GM23338 (cell line): ENCODE measurements at places on chromosomes 12 and 14. TPM values are rescaled to one million over a fixed set of nuclear protein-coding genes. Genes with fewer than 3 reads are reported as not detected.
A peak's percentile ranks its signal among the peaks of the same experiment; 100 is the strongest.

The DLK1 gene
- 0.54 and 1.1 TPM in 2 replicates for total RNA-seq

The PAX9 gene
- total RNA-seq = not detected in 2 replicates

The RTRAF gene
- 150 and 184 TPM in 2 replicates for total RNA-seq

GRCh38 chr14:60722357-60723115 is 1.6 kb downstream of the SIX4 start:
- H3K4me3 ChIP-seq = peak overlapping the region; percentile 97
- peak; percentile 88 for DNase-seq

DNA sequence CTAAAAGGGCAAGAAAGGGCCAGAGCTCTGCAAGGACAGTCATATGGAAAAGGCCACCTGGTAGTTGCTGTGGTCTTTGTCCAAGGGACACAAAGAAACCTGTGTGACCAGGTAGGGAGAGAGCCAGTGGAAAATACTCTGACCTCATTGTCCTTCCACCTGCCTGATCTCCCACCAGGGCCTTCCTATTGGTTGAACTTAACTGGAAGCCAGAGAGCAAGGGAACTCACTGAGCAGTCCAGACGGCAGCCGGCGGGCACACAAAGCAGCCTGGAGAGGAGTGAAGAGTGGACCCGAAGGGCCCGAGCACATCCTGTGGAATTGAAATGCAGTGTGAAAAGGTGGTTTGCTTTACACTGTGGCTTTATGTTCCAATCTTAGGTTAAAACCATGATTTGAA is 120.7 kb downstream of the SLC25A21 start:
- H3K36me3 ChIP-seq = no peaks in the 10 kb centered on the region
- H3K27ac ChIP-seq = no peak overlapping the region
- DNase-seq = peak; percentile 22
- H3K4me1 ChIP-seq = peaks cover 6% of the 10 kb centered on the region; the same call in 1 of the 2 replicates
- no peak overlapping the region for H3K4me3 ChIP-seq

DNA sequence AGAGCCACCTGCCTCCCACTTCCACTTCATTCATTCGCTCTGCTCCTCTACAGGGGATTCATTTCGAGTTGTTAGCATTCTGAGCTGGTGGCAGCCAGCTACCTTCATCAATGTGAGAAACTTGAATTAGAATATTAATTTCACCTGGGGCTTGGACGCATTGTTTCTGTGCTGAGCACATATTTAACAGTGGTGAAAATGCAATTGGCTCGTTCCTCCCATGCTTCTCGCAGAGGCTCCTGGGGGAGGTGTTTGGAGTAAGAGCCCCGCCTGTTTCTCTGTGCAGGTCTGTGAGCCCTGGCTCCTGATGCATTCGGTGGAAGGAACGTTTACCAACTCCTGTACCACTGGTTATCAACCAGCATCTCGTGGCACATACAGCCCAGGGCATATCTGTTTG is 141.5 kb downstream of the AACS start:
- no peak overlapping the region for H3K4me3 ChIP-seq
- H3K36me3 ChIP-seq = no peaks in the 10 kb centered on the region
- no peaks in the 10 kb centered on the region for H3K27me3 ChIP-seq
- H3K27ac ChIP-seq = no peak overlapping the region
- DNase-seq = no peak
- H3K4me1 ChIP-seq = peaks cover 44% of the 10 kb centered on the region

- H3K27me3 ChIP-seq = no peaks in the 10 kb centered on the region
- no peaks in the 10 kb centered on the region for H3K36me3 ChIP-seq
- no peak overlapping the region for H3K4me3 ChIP-seq
- no peaks in the 10 kb centered on the region for H3K4me1 ChIP-seq
- no peak for DNase-seq
Measured at GRCh38 chr12:133165776-133166175, 15.5 kb upstream of the ZNF268 start.

GRCh38 chr14:38329246-38329645 is 73.4 kb upstream of the CLEC14A start:
- no peak overlapping the region for H3K4me3 ChIP-seq
- H3K4me1 ChIP-seq = peaks cover 7% of the 10 kb centered on the region; the same call in 1 of the 2 replicates
- H3K27me3 ChIP-seq = no peaks in the 10 kb centered on the region
- no peaks in the 10 kb centered on the region for H3K36me3 ChIP-seq

DNA sequence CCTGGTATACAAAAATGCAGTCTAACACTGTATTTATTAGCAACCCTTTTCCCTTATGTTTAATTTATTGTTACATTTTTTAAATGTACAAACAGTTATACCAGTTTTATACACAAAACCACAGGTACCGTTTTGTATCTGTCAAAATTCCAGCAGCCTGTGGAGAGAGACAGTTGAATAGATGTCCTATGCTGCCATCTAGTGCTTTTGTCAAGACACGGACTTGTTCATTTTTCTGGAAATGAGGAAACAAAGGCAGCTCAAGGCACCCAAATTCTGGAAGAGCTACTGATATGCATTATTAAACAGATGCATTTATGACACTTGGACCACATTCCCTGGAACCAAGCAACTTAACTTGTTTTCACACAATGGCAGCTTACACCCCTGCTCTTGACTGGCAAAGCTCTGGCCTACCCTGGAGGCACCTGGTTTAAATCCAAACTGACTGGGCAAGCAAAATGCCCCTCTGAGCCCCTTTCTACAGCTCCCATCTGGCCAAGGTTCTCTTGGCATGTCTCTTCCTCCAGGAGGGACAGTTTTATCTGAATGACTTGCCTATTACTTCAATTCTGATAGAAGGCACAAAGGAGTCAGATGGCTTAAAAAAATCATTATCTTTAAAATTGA is 286.9 kb upstream of the PRKD1 start:
- no peaks in the 10 kb centered on the region for H3K36me3 ChIP-seq
- H3K27ac ChIP-seq = no peak overlapping the region
- no peak overlapping the region for H3K4me3 ChIP-seq

GRCh38 chr12:101076921-101077320 is 133.1 kb downstream of the SLC5A8 start:
- no peaks in the 10 kb centered on the region for H3K36me3 ChIP-seq
- no peak overlapping the region for H3K4me3 ChIP-seq
- no peaks in the 10 kb centered on the region for H3K27me3 ChIP-seq
- 0 out of 2 replicates have a peak, but pooled peaks cover 8% of the 10 kb centered on the region for H3K4me1 ChIP-seq

DNA sequence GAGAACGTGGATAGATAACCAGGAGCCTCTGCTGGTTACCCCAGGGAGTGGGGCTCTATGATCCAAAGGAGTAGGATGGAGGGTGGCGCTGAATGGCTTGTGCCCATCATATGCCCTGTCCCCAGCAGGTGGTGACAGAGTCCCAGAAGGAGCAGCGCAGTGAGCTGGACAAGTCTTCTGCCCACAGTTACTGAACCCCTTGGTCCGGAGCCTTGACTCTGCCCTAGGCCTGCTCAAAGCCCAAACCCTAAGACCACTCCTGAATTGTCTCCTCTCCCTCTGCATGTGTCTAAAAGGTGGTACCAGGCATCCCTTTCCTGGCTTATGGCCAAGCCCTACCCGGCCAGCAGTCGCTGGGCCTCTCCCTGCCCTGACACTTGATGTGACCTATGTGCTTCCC is 3.2 kb downstream of the PRPH start:
- no peak overlapping the region for H3K27ac ChIP-seq
- no peak for DNase-seq
- H3K27me3 ChIP-seq = peaks cover 65% of the 10 kb centered on the region
- peaks cover 21% of the 10 kb centered on the region for H3K4me1 ChIP-seq
- H3K4me3 ChIP-seq = no peak overlapping the region; the same call in 1 of the 2 replicates
- H3K36me3 ChIP-seq = no peaks in the 10 kb centered on the region

DNA sequence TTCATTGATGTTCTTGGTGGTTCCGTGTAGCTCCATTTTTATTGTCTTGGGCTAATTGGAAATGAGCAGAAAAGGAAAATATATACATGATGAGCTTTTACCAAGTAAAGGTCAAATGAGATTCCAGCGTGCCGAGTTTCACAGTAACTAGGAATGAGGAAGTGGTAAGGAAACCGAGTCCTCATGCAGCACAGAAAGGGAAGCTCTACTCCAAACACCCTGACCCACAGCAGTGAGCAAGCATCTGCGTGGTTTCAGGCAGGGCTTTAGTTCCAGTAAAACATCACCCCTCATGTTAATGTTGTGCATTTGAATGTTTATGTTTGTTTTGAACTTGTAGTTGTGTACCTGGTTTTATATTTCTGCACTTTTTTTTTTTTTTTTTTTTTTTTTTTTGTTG is 208.0 kb downstream of the SLC41A2 start:
- peak overlapping the region; percentile 9; the same call in 1 of the 2 replicates for H3K27ac ChIP-seq
- DNase-seq = no peak
- peaks cover 45% of the 10 kb centered on the region for H3K4me1 ChIP-seq
- no peak overlapping the region for H3K4me3 ChIP-seq
- H3K36me3 ChIP-seq = no peaks in the 10 kb centered on the region

DNA sequence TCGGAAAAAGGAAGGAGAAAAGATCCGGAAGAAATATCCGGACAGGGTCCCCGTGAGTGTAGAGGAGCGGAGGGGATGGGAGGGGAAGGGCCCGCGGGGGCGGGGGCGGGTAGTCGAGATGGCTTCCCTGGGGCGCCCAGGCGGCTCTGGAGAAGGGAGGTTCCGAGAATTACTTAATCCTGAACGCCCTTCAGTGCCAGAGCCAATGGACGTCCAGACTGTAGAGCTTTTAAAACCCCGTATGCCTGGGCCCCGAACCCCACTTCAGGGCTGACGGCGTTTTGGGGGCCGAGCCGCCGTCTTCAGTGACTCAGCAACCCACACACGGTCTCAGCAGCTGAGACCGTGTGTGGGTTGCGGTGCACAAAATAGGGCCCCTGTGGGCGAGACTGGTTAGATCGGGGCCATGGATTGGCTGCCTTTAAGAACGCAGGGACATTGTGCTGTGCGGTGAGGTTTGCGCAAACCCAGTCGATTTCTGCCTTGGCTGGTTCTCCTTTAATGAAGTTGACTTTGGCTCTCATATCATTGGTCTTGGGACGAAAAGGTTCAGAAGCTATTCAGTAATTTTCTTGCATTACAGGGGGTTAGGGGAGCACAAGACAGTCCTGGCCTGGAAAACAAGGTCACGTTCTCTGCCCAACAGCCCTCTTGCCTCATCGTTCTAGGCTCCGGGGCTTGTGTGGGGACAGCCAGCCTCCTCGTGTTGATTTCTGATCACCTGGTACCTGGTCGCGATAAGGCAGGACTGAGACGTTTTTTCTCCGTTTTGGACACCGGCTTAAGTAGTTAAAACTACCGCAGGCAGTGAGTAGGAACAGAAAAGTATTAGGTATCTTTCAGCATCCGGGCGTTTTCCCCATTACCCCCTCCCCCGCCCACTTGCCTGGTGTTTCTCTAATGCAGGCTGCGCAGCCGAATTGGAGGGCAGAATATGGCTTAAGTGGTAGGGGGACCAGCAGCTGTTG is 775 bp downstream of the GABARAPL1 start:
- peak overlapping the region; percentile 95 for H3K4me3 ChIP-seq
- no peaks in the 10 kb centered on the region for H3K36me3 ChIP-seq
- no peaks in the 10 kb centered on the region for H3K27me3 ChIP-seq
- peaks cover 17% of the 10 kb centered on the region for H3K4me1 ChIP-seq
- DNase-seq = peak; percentile 78
- peak overlapping the region; percentile 95 for H3K27ac ChIP-seq

- no peak for DNase-seq
- no peaks in the 10 kb centered on the region for H3K27me3 ChIP-seq
- H3K27ac ChIP-seq = no peak overlapping the region
- peaks cover 18% of the 10 kb centered on the region; the same call in 1 of the 2 replicates for H3K4me1 ChIP-seq
Measured at GRCh38 chr14:53341324-53341723, 188.2 kb upstream of the DDHD1 start.

DNA sequence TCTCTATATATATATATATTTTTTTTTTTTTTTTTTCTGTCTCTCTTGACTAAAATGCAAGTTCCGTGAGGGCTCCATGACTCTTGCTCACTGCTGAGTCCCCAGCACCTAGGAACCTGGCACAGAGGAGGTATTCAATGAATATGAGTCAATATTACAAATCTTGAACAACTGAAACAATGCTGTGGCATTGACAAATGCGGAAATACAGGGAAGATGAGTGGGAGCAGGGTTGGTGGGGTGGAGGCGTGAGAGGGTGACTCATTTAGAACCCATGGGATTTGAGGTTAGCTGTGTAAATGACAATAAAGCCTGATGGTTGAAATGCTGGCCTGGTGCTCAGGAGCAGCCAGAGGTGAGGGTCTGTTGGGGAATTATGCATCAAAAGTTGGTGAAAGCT is 121.7 kb upstream of the FUT8 start:
- no peaks in the 10 kb centered on the region for H3K36me3 ChIP-seq
- DNase-seq = no peak

DNA sequence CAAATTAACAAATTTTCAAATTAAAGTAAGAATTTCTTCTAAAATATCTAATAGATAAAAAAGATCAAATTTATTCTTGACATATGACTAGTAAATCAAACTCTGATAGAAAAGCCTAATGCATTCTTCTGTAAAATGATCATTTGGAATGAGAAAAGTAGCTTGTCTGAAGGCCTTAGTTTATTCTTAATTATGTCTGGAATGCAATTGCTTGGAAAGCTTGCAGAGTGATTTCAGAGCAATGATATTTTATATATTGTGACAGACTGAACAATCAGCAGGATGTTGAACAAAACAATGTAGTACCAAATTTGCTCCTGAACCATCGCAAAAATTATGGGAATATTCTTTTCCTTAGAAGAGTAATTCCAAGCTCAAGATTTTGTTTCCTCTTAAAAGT is 789.6 kb upstream of the NOVA1 start:
- H3K27me3 ChIP-seq = no peaks in the 10 kb centered on the region
- H3K4me3 ChIP-seq = no peak overlapping the region
- H3K27ac ChIP-seq = no peak overlapping the region

GRCh38 chr12:53286448-53286847 is 8.9 kb upstream of the PFDN5 start:
- H3K4me1 ChIP-seq = no peaks in the 10 kb centered on the region
- no peak overlapping the region for H3K27ac ChIP-seq
- no peak for DNase-seq
- H3K27me3 ChIP-seq = no peaks in the 10 kb centered on the region

- DNase-seq = no peak
- H3K4me3 ChIP-seq = no peak overlapping the region
- no peak overlapping the region for H3K27ac ChIP-seq
Measured at GRCh38 chr12:44738051-44738450, 138.1 kb downstream of the NELL2 start.

DNA sequence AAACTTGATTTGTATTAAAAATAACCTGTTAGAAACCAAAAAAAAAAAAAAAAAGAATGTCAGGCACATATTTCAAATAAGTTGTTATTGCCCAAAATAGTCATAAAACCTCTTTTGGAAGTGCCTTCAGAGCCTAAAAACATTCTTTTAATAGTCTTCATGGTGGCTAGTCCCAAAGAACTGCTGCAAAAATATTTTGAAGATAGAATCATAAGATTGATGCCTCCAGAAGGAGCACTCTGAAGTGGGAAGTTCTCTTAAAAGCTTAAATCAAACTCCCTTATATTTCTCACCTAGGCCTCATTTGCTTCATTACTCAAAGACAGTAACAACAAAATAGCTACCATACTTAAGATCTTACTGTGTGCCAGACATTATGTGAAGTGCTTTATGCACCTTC is 27.2 kb upstream of the NT5DC3 start:
- H3K36me3 ChIP-seq = no peaks in the 10 kb centered on the region
- H3K27ac ChIP-seq = no peak overlapping the region
- DNase-seq = no peak
- no peak overlapping the region for H3K4me3 ChIP-seq
